ENCODE measurements at places on chromosomes 2 and 18. TPM values are rescaled to one million over a fixed set of nuclear protein-coding genes. Genes with fewer than 3 reads are reported as not detected.

DNA sequence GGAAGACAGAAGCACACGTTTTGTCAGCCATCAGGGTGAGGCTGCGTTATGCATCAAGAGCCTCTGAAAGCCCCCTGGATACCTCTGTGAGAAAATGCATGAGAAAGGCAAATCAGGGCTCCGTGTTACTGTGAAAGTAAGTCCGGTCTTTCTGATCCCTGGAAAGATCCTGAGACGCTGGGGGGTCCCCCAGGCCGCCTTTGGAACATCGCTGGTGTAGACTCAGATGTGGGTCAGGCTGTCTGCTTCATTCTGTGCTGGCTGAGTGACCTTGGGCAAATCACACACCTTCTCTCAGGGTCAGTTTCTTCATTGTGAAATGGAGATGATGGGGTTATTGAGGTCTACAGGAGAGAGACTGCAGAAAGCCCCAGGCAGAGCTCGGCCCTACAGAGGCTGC lies 42.0 kb upstream of the HS6ST1 start:
- DNase-seq, result no peak
- no peak overlapping the region for H3K27ac ChIP-seq
- H3K27me3 ChIP-seq, result peaks cover 2% of the 10 kb centered on the region
- no peak overlapping the region for H3K4me3 ChIP-seq

DNA sequence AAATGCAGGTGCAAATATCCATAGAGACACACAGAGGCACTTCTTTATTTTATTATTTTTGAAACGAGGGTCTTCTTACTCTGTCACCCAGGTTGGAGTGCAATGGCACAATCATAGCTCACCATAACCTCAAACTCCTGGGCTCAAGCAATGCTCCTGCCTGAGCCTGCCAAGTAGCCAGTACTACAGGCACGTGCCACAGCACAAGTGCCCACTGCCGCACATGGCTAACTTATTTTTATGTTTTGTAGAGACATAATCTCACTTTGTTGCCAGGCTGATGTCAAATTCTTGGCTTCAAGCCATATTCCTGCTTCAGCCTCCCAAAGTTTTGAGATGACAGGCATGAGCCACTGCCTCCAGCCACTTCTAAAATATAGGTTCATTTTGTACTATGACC lies 537.6 kb downstream of the THSD7B start:
- H3K27ac ChIP-seq, result no peak overlapping the region
- H3K36me3 ChIP-seq, result no peaks in the 10 kb centered on the region
- no peak for DNase-seq
- no peaks in the 10 kb centered on the region for H3K27me3 ChIP-seq
- no peaks in the 10 kb centered on the region for H3K4me1 ChIP-seq

DNA sequence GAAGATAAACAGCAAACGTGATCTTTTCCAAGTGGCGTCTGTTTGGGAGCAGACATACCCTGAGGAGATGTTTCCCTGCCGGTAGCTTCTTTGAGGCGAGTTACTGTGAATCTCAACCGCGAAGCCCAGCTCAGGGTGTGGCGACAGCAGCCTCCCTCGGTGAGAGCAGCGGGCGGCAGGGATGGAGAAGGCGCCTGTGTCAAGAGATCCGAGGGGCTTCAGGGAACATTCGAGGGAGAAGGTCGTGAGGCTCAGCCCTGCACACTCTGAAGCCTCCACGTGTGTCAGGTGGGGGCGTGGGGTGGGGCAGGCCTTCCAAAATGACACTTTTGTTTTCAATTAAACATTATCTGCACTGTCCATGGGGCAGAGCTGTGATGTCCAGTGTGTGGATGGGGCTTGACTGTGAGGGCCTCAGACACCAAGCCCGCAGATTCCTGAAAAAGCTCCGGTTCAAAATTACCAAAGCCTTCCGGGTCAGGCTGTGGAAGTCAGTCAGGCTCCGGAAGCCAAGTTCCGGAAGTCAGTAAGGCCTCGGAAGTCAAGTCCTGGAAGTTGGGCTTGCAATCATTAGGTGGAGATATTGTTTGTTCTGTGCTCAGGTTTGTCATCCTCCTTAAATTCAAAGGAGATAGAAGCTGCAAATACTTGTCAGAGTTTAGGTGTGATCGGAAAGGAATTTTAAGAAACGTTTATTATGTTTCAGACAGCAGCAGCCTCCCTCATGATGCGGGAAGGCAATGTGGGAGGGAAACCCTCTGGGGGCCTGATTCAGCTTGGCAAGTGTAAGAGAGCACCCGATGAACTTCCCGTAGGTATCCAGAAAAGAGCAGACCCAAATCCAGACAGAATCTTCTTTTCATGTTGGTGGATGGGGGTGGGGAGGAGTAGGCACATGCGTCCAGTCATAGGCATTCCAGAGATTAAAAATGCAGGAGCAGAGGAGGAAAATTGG lies 20.7 kb downstream of the SMIM21 start:
- H3K4me1 ChIP-seq, result peaks cover 47% of the 10 kb centered on the region
- H3K27ac ChIP-seq, result peak overlapping the region; percentile 48
- no peaks in the 10 kb centered on the region for H3K27me3 ChIP-seq
- H3K36me3 ChIP-seq, result no peaks in the 10 kb centered on the region
- no peak for DNase-seq

DNA sequence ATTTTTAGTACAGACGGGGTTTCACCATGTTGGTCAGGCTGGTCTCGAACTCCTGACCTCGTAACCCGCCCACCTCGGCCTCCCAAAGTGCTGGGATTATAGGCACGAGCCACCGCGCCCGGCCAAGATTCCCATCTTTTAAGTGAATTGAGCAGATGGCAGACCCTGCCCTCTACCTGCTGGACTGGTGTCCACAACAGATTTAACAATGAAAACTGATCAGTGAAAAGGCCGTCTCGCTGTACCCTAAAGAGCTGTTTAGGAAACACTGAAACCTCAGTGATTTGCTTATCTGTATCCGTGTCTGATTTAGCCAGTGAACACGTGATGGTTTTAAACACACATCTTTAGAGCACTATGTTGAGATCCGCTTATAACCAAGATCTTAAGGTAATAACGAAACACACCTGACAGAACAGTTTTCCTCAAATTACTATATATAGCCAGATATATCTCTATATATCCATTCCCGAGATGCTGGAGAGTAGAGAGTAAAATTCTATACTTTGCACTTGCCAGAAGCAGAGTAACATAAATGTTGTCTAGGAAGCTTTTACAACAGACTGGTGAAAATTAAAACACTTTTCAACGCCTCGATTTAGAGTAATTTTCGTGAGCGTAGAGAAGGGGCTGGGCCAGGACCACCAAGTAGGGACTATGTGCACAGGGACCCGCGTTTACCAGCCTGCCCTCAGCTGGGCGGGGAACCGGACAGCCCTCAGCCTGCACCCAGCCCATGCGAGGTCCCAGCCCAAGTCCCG lies 594 bp downstream of the FAM161A start:
- peak overlapping the region; percentile 95 for H3K4me3 ChIP-seq
- no peaks in the 10 kb centered on the region for H3K36me3 ChIP-seq
- peaks cover 25% of the 10 kb centered on the region for H3K4me1 ChIP-seq
- H3K27me3 ChIP-seq, result peaks cover 8% of the 10 kb centered on the region
- peak overlapping the region; percentile 95 for H3K27ac ChIP-seq

DNA sequence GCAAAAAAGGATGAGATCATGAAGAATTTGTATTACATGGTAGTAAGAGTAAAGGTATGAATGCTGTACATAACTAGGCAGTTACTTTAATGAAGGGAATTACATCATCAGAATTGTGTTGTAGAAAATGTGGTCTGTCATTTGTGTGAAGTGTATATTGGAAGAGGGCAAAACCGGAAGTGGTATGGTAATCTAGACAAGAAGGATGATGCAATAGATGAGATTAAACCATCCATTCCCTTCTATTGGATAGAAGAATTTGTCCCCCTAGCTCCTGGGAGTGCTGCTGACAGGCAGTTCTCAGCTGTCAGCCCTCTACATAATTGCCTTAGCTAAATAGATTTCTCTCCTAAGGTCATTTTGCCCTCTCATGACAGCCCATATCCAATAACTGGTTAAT lies 55.9 kb upstream of the BARD1 start:
- H3K4me3 ChIP-seq, result no peak overlapping the region
- no peak overlapping the region for H3K27ac ChIP-seq
- H3K27me3 ChIP-seq, result no peaks in the 10 kb centered on the region
- no peaks in the 10 kb centered on the region for H3K36me3 ChIP-seq
- no peak for DNase-seq

NT5DC4 gene
- total RNA-seq, result not detected

GPR155 gene
- 6.7 TPM for total RNA-seq

INHBB gene
- 1.3 TPM for total RNA-seq

Measured in HFFc6 (cell line).